ENCODE measurements at places on chromosomes 2 and 18. TPM values are rescaled to one million over a fixed set of nuclear protein-coding genes. Genes with fewer than 3 reads are reported as not detected.

The WNT10A gene
- not detected for total RNA-seq

The C18orf54 gene
- total RNA-seq: 10.2 TPM

The TXNL1 gene
- total RNA-seq: 71.8 TPM

The ABHD3 gene
- total RNA-seq: 14.0 TPM

The RGPD3 gene
- total RNA-seq: 0.37 TPM

The ALLC gene
- not detected for total RNA-seq

The OXER1 gene
- not detected for total RNA-seq

The PID1 gene
- 5.7 TPM for total RNA-seq

The CCDC121 gene
- total RNA-seq: 1.7 TPM

The CERKL gene
- under 0.01 TPM for total RNA-seq

The L3MBTL4 gene
- 0.44 TPM for total RNA-seq

The CPS1 gene
- total RNA-seq: 21.2 TPM

The ST8SIA5 gene
- total RNA-seq: under 0.01 TPM

The SERPINB5 gene
- total RNA-seq: not detected

The ALMS1 gene
- 16.6 TPM for total RNA-seq

The HDHD2 gene
- 22.9 TPM for total RNA-seq

The UGT1A4 gene
- not detected for total RNA-seq

The SCN7A gene
- 0.12 TPM for total RNA-seq

The COL6A3 gene
- 2,978 TPM for total RNA-seq

The DSG4 gene
- not detected for total RNA-seq

The SLC19A3 gene
- under 0.01 TPM for total RNA-seq

The OSR1 gene
- 3.9 TPM for total RNA-seq

The COLEC12 gene
- 13.2 TPM for total RNA-seq

The RNMT gene
- 34.6 TPM for total RNA-seq

The NMS gene
- total RNA-seq: not detected

The MC4R gene
- not detected for total RNA-seq

The TEX44 gene
- total RNA-seq: not detected

The KLHL41 gene
- 0.33 TPM for total RNA-seq

The G6PC2 gene
- not detected for total RNA-seq

The SAG gene
- total RNA-seq: not detected

The FAM98A gene
- 48.0 TPM for total RNA-seq

The AP1S3 gene
- total RNA-seq: 10.2 TPM

The C2orf92 gene
- total RNA-seq: 2.5 TPM

The COBLL1 gene
- 14.5 TPM for total RNA-seq

The INO80C gene
- 6.4 TPM for total RNA-seq

The CNTNAP5 gene
- not detected for total RNA-seq

The FRZB gene
- total RNA-seq: 0.12 TPM

The ACTG2 gene
- 2.9 TPM for total RNA-seq

The ABCA12 gene
- not detected for total RNA-seq

The CYRIA gene
- 18.1 TPM for total RNA-seq

The TRIM43 gene
- not detected for total RNA-seq

The BOK gene
- 13.6 TPM for total RNA-seq

The GCG gene
- not detected for total RNA-seq

The GPR39 gene
- total RNA-seq: 3.1 TPM

The GPR148 gene
- total RNA-seq: 0.12 TPM

The NOL4 gene
- not detected for total RNA-seq

The GPR45 gene
- total RNA-seq: not detected

The RBM45 gene
- 26.7 TPM for total RNA-seq

The PLGLB2 gene
- total RNA-seq: 2.1 TPM
